Fibroblast of pulmonary artery (primary cell): ENCODE measurements at places on chromosomes 1 and 21.

DNA sequence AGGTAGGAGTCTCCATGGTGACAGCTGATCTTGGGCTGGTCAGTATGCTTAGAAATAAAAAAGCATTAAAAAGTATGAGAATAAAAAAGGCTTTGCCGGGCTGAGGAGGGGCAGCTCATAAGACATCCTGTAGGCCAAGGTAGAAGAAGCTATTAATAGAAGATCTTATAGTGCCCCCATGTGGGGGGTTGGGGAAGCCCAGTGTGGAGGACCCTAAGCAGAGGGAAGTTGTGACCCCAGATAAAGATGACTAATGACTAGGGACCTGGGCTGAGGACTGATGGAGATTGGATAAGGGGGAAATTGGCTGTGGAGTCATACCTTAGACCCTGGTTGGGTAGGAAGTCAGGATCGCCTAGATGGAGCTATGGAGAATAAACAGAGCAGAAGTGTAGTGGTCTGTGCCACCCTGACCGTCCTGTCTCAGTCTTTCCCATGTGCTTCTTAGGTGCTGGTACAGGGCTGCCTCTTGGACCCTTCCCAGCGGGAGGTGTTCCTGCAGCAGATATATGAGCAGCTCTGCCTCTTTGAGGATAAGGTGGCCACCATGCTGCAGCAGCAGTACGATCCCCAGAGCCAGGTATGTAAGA is 25.0 kb downstream of the SZT2 start:
- DNase-seq: peak; percentile 66

DNA sequence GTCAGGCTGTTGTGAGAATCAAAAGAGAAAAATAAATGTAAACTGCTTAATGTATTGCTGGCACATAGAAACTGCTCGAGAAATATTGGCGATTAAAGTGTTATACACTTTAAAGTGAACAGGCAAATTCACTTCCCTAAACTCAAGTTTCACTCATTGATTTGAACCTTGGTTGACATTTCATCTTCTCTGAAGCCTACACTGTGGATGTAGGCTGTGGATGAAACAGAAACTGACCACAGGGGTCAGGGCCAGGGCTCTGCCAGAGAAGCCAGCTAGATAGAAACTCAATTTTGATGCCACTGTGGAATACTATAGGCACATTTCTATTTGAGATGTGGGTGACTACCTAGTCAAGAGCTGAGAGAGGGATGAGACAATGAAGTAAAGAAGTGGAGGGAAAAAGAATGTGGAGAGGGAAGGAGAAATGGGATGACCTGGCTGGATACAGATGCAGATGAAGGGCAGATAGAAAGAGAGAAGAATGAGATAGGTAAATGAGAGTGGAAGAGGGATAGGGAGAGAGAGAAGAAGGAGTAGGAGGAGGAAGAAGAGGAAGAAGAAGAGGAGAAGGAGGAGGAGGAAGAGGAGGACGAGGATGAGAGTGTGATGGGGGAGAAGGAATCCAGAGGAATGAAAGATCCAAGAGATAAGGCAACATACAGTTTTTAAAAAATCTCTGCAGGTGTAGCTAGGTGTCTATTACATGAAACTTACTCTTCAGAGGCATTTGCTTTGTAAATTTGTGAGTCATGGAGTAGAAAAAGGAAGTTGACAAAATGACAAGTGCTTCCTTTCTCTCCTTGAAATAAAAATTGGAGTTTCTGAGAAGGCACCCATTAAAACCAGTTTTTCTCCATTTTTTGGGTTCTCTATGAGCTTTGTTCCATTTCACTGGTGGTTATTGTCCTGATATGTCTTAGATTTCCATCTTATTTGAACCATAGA is 17.4 kb upstream of the CD1D start:
- DNase-seq: no peak

DNA sequence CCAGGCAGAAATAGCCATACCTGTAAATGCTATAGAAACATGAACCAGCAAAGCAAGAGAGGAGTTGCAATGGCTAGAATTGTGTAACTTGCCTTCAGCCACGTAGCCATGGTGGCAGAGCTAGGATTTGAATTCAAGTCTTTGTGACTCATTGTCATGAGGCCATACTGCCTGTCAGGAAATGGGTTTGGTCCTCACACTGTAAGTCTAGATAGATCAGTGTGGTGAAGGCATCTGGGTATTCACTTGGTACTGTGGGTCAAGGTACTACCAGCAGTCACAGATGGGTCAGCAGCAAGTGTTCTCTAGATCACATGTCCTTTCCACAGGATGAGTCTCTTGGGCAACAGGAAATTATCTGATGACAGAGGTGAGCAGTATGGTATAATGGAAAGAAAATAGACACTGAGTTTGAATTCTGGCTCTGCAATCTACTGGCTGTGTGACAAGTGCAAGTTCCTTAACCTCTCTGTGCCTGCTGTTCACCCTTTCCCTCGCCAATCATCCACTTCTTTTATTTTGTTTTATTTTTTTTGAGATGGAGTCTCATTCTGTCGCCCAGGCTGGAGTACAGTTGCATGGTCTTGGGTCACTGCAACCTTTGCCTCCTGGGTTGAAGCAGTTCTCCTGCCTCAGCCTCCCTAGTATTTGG is 36.9 kb downstream of the FGGY start:
- no peak for DNase-seq

GRCh38 chr1:162218975-162219374 is 149.5 kb downstream of the NOS1AP start:
- DNase-seq: no peak

DNA sequence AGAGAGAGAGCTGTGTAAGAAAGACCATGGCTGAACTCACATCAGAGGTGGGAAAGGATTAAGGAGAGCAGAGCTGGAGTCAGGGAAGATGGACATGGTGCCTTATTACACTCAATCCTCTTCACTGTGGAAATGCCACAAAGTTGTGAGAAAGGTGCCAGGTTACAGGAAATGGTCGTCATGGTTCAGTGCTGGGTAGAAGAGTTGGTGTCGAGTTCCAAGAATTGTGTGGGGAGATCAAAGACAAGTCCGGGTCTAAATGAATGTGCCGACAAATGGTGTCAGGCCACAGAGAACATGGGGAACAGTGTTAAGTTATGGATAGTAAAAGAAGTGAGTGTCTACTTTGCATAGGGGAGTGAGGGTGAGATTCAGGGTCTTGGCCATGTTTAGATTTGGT is 40.9 kb downstream of the LAMC2 start:
- no peak for DNase-seq

DNA sequence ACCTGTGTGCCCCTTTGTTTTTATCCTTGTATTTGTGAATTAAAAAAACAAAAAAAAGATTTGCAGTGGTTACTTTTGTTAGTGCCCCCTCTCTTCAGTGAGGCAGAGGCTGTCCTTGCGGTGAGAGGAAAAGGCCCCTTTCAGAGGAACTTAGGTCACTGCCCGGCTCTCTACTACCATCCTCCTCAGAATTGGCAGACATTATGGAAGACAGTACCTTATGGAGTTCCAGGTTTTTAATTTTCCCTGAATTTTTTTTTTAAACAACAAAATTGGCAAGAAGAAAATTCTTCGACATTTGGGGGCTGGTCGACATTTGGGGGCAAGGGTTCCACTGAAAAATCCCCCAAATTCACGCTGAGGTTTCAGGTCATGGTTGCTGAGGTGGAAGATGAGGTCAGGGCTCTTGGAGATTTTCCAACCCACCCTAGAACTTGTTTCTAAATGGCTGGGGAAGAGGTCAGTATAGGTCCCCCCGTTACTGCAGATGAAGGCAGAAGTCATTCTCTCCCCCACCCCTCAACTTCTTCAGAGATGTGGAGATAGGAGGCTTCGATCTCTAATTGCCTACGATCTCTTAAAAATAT is 5.3 kb downstream of the RXFP4 start:
- no peak for DNase-seq

- DNase-seq: no peak
Measured at GRCh38 chr1:5590717-5591116, 401.5 kb downstream of the NPHP4 start.

- DNase-seq: no peak
Measured at GRCh38 chr1:43509007-43509739, 21.5 kb upstream of the PTPRF start.

DNA sequence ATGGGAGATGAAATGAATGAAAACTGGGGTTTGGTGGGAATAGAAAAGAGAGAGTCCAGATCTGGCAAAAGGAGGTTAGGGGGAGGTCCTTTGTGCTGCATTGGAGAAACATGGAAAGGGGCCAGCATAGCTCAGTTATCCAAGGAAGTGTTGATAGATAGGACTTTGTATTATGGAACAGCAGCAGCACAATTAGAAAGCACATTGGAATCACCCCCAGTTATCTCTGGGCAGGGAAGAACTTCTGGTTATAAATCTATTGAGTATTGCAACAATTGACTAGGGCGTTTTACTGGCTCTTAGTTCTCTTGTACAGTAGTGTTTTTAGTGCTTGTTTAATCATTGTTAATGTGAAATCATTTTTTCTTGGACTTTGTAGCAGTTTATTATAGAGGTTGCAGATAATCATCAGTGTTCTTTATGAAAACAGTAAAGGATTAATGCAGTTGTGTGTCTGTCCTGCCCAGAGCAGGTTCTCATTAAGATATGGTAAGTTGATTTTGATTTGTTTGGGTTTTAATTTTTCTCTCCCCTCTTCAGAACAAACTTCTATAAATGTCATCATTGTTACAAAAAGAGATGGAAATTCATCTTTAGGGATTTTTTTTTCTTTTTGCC is 76.6 kb downstream of the NR5A2 start:
- DNase-seq: peak; percentile 24

GRCh38 chr1:174090471-174090870 is 68.3 kb upstream of the RC3H1 start:
- no peak for DNase-seq

GRCh38 chr1:29539971-29540370 is 303.6 kb downstream of the PTPRU start:
- DNase-seq: no peak

GRCh38 chr1:22728751-22729399 is 18.2 kb downstream of the EPHB2 start:
- no peak for DNase-seq

DNA sequence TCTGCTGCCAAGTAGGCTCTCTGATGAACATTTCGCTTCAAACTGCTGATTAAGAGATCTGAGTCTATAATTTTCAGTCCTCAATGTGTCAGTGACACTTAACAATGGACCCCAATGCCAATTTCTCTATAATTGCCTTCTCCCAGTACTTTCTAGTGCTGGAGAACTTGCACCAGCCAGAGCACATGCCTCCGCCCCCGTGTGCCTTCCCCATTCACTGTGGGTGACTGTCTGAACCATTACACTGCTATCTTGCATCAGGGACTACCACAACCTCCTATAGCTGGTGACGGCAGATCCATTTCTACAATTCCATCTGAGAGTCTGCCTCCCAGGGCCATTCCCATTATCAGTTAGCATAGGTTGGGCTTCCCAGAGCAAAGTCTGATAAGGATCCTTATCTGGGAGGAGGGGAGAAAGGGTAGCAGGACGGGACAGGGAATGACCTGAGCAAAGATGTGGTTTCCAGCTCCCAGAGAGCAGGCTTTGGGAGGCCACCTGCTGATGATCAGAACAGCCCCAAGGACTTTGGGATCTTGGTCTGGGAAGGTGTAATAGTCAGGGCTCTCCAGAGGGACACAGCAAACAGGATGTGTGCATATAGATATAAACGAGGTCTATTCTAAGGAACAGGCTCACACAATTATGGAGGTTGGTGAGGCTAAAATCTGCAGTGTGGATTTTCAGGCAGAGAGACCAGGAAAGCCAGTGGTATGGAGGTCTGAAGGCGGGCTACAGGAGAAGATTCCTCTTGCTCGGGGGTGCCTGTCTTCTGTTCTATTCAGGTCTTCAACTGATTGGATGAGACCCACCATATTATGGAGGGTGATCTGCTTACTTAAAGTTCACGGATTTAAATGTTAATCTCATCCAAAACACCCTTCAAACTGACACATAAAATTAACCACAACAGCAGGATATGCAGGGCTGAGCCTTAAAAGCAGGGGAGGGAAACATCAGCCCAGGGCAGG is 238.2 kb downstream of the PTPRU start:
- no peak for DNase-seq

DNA sequence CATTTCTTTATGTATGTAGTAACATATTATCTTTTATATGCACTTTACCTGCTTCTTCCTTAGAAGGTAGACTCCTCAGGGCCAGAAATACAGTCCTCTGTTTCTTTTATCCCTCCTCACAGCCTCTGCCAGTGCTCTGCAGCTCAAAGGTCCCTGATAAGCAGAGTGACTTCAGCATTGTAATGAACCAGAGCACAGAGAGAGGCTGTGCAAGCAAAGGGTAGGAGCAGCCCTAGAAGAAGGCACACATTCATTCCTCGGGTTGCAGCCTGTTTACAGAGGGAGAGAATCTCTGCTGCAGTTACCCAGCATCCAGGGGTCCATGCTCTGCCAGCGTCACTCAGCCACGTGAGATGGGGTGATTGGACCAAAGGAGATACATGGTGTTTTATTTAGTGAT is 101.1 kb downstream of the RHOU start:
- no peak for DNase-seq

DNA sequence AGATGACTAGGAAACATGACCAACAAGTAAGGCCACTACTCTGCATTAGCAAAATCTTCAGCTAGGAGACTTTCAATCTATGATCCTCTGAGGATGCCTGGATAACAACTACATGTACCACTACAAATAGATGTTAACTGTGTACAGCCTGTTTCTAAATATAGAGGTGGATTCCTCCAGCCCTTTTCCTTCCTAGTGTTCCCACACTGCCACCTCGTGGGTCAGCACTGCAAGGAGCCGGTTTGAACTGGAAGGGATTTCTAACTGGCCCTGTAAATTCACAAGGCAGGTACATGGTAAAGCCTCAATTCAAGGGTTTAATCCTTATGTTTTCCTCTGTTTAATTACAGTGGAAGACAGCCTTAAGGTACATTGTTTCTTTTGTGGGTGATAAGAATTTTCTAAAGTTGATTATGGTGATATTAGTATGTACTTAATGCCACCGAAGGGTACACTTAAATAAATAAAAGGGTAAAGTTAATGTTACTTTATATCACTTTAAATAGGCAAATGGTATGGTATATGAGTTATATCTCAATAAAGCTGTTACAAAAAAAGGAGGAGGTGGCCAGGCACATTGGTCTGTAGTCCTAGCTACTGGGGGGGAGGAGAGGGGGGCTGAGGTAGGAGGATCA is 14.4 kb downstream of the SMYD3 start:
- DNase-seq: peak; percentile 86

DNA sequence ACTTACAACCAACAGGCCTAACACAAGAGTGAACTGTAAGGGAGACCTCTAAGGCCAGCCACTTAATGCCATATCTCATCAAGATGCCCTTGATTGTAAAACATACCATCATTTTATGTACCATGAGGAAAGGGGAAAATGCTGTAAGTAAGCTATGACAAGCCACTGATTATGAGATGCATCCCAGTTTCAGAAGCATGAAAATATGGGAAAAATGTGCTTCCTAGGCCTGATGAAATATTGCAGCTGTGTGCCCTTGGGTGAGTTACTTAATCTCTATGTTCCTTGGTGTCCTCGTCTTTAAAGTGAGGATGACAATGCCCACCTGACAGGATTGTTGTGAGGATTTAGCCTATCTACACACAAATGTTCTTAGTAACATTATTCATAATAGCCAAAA is 28.9 kb downstream of the H3-3A start:
- DNase-seq: peak; percentile 25
